Activated CD4-positive, CD25-positive, alpha-beta regulatory T cell treated with anti-CD3 and anti-CD28 coated beads, Interleukin-2, amount 50 U/mL, for 16 hours (primary cell): ENCODE measurements at places on chromosomes 4 and X.

DNA sequence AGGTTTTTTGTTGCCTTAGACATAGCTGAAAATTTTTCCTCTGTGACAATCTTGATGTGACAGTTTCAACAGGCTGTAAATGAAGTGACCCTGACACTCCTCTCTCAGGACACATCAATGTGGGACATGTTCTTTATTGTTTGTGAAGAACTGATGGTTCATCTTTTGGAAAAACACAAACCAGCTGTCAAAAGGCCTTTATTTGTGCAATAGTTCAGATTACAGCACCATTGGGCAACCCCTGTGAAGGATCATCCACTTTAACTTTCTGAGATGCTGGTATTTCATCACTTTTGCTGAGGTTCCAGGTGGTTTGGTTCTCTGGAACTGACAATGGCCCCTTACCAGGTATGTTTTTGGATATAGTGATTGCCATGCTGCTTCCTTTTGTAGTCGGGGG, 40.3 kb downstream of the OSTC start:
- DNase-seq: no peak

GRCh38 chrX:27656581-27656980, 66.4 kb downstream of the DCAF8L2 start:
- DNase-seq: no peak

DNA sequence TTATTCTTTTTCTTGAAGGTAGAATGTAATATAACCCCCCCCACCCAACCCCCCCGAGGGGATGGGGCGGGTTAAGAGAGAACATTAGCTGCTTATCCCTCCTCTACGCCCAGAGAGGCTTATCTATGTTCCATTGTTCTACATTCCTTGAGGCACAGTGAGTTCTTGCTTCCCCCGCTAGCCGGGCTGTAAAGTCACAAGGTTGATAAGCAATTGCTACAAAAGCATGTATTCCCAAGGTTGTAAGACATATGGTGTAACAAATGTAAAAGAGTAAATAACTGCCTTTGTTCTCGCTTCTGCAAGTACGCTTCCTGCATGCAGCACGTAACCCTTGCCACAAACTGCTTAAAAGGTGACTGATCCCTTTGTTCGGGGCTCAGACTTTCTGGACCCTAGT, 8.2 kb downstream of the DCAF8L2 start:
- no peak for DNase-seq

- DNase-seq: no peak
Observed at GRCh38 chrX:49610718-49611310, 12.0 kb downstream of the GAGE1 start.

DNA sequence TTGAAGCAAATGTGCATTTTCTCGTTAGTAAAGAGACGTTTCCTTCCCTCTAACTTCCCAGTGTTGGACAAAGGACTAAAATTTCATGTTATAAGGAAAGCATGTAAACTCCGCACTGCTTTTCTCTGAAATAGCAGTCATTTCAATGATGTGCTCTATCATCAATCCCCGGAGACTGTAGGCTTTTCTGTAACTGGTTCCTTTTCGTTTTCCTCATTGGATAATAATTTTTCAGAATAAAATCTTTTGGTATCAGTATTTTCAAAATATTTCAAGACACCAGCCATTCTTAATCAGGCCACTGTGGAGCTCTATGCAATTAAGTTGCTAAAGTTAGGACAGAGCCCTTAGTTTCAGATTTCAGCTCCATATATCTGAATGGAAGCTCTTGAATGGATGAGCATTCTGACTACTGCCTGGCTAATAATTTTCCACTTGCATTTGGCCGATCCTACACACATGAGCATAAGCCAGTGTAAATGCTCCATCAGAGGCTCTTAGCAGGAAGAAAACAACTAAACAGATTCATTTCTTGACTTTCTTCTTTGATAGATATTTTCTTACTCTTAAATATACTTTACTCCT, 157.7 kb downstream of the CHIC2 start:
- DNase-seq: no peak

GRCh38 chr4:1800805-1801204, 7.7 kb downstream of the FGFR3 start:
- DNase-seq: no peak

DNA sequence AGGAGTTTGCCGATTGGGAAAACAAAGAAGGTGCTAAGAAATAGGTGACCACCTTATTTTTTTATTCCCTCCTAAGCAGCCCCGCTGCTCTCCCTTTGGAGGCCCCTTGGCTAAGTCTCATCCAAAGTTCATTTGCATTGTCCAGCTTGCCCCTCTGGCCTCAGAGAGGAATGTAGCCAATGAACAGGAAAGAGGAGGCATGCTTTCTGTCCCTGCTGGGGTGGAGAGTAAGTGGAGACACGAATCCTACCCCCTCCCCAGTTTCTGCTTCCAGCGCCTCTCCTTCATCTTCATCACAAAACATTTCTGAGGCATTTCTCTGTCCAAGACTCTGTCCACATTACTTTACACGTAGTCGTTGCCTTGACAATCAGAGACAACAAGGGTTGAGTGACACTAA, 38.7 kb downstream of the NLGN3 start:
- no peak for DNase-seq

DNA sequence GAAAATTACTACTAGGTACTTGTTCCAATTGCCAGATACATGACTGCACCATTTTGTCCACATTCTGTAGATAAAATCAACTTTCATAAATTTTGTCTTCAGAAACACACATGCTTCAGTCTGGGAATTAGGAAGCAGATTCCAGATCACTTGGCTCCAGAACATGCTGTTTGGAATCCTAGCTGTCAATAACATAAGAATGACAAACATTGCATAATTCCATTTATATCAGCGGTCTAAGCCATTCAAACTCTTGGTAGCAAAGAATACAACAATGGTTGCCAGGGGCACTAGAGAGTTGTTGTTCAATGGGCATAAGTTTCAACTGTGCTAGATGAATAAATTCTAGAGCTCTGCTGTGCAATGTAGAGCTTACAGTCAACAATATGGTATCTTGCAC, 1112.1 kb upstream of the AGA start:
- no peak for DNase-seq

GRCh38 chr4:872241-872981, 46.5 kb upstream of the CPLX1 start:
- no peak for DNase-seq
